H1 (cell line): ENCODE measurements at places on chromosomes 16 and 17. TPM values are rescaled to one million over a fixed set of nuclear protein-coding genes. Genes with fewer than 3 reads are reported as not detected.

Gene CSH2
- not detected in 2 replicates for polyA plus RNA-seq

Gene CD79B
- 3.9 and 4.4 TPM in 2 replicates for polyA plus RNA-seq

Gene CACNG1
- polyA plus RNA-seq: 0.13 TPM in 1 of 2 replicates, not detected in the other

Gene BICDL2
- polyA plus RNA-seq: 7.3 and 14.2 TPM in 2 replicates

DNA sequence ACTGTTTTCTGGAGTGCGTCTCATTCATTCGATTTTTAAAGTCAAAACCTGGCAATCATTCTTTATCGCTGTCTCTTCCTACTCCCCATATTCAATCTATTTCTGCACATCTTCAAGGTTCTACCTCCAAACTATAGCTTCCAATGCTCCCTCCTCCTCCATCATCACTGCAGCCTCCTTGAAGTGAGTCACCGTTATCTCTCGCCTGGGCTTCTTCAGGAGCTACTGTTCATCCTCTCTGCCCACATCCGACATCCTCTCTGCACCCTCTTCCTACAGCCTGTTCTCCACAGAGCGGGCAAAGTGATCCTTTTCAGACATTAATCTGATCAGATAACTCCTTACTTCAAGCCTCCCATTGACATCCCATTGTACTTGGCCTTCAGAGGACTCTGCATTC is 144.2 kb upstream of the DNAH9 start:
- DNase-seq: no peak
- H3K4me3 ChIP-seq: no peak overlapping the region
- H3K27me3 ChIP-seq: no peaks in the 10 kb centered on the region
- H3K27ac ChIP-seq: no peak overlapping the region
- H3K36me3 ChIP-seq: no peaks in the 10 kb centered on the region
- no peaks in the 10 kb centered on the region for H3K4me1 ChIP-seq

GRCh38 chr17:13593757-13594156 is 8.0 kb downstream of the HS3ST3A1 start:
- no peak overlapping the region for H3K27ac ChIP-seq
- no peak for DNase-seq
- H3K4me1 ChIP-seq: no peaks in the 10 kb centered on the region
- H3K4me3 ChIP-seq: no peak overlapping the region

DNA sequence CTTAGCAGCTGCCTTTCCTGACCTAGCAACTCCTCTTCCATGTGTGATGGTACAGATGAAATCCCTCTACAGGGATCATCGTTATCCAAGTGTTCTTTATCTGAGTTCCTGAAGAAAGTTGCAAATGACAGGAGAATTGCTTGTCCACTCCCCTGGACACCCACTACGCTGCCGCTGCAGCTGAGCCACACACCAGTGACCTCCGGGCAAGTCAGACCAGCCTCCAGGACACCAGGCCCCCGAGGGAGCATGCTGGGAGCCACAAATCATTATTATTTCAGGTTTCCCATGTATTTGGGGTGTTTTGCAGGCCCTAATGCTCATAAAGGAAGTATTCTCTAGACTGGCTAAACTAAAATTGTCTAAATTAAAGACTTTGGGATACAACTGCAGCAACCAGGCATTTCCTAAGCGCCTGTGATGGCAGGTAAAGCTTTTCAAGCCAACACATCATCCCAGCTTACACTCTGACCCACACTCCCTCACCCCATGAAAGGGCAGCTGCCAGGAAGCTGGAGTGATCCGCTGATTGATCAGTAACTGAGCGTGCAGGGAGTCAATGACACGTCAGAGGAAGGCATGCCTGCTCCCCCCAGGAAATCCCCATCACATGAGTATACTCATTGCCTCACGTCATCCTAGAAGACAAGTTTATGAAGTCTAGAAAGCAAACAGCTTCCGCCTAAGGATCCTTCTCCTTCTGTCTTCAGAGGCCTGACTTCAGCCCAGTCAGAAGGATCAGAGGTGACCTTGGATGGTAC is 14.4 kb downstream of the FA2H start:
- DNase-seq: no peak
- no peaks in the 10 kb centered on the region for H3K4me1 ChIP-seq
- H3K27ac ChIP-seq: no peak overlapping the region
- H3K4me3 ChIP-seq: no peak overlapping the region

DNA sequence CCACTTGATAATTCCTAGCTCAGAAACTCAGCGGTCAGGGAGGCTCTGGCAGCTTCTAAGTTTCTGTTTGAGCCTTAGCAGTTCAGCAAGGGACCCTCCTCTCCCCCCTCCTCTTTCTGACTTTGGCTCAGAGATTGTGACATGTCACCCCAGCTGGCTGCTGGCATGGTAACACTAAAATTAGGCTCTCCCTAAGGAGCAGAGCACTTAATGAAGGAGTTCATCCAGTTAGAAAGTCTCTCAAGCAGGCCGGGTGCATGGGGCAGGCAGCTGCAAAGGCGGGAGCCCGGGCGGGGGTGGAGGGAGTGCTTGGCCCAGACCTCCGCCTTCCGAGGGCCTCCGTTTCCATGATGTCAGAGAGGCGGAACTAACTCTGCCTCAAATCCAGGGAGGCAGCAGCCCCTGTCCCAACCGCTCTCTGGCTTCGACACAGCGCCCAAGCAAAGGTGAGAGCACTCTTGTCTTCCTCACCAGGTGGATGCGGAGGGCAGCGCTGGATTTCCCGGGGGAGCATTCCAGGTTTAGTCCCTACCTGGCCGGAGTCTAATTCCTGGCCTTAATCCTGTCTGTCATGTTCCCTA is 128.0 kb upstream of the PLCG2 start:
- no peak for DNase-seq
- no peak overlapping the region for H3K4me3 ChIP-seq
- no peaks in the 10 kb centered on the region for H3K36me3 ChIP-seq

DNA sequence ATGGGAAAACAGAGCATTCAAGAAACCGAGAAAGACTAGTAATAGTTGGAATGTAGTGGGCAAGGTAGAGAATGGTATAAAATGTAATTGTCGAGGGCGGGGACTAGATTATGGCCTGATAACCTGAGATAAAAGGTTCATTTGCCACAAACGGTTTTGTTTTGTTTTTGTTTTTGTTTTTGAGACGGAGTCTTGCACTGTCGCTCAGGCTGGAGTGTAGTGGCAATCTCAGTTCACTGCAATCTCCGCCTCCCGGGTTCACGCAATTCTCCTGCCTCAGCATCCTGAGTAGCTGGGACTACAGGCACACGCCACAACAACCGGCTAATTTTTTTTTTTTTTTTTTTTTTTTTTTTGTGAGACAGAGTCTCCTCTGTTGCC is 1.4 kb downstream of the NEK8 start:
- no peaks in the 10 kb centered on the region for H3K27me3 ChIP-seq
- no peaks in the 10 kb centered on the region for H3K4me1 ChIP-seq
- H3K36me3 ChIP-seq: peaks cover 1% of the 10 kb centered on the region; the same call in 1 of the 2 replicates
- no peak overlapping the region for H3K4me3 ChIP-seq

DNA sequence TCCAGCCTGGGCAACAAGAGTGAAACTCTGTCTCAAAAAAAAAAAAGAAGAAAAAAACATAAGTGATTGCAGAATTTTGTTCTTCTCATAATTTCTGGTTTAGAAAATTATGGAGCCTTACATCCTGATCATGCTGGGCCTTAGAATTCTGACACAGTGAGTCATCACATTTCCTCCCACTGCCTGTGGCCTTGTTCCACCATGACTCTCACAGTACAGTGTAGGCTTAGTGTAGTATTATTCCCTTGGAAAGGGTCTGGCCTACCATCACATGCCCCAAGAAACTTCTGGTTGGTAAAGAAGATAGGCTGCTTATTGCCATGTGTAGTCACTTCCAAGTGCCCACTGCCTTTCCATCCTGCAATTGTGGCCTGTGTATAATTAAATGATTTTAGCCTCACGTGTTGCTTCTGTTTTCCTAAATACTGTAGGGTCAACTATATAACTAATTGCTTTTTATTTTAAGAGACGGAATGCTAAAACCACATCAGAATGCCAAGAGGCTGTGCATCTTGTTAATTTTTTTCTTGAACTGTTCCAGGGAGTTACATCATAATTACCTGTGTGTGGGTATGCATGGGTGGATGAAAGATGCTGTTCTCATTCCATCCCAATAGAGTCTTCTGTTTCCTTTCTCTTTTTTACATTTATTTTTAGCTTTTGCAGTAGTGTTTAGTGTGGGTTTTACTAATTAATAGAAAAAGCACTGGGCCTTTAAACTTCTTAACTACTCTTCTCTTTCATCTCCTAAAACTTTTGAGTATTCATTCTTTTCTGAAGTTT is 25.9 kb downstream of the OGFOD1 start:
- no peaks in the 10 kb centered on the region for H3K27me3 ChIP-seq
- peaks cover 10% of the 10 kb centered on the region; the same call in 1 of the 2 replicates for H3K36me3 ChIP-seq
- DNase-seq: no peak
- no peak overlapping the region; the same call in 1 of the 2 replicates for H3K27ac ChIP-seq

DNA sequence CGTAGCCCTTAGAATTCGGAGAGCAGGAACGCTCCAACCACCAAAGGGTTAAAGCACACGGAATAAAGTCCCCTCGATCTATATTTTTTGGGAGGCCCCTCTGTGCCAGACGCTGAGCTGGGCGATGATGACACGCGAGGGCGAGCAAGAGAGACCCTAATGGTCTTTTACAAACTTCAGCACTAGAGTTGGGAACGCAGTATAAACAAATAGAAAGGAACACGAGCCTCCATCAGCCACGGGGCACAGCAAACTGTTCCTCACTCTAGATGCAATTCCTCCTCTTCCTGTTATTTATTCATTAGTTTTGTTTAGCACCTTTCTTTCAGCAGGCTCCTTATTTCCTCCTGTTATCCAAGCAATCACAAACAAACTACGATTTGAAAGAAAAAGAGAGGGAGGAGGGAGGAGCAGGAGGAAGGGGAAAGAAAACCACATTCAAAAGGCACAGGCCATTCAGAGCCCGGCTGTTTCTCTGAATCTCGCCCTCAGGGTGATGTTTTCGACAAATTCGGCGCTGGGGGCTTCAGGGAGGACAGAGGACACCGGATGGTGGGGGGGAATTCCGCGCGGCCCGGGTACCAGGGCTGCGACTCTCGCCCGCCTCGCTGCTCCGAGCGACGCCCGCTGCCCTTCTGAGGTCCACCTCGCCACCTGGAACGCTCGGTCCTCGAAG is 1.6 kb downstream of the TOX3 start:
- DNase-seq: no peak
- H3K4me3 ChIP-seq: peak overlapping the region; percentile 83
- peaks cover 6% of the 10 kb centered on the region for H3K4me1 ChIP-seq
- H3K27ac ChIP-seq: no peak overlapping the region
- peaks cover 13% of the 10 kb centered on the region; the same call in 1 of the 2 replicates for H3K27me3 ChIP-seq

- H3K4me1 ChIP-seq: peaks cover 17% of the 10 kb centered on the region
- no peak for DNase-seq
- no peak overlapping the region for H3K27ac ChIP-seq
- H3K27me3 ChIP-seq: no peaks in the 10 kb centered on the region
These were observed 4.0 kb downstream of the SIAH1 start for GRCh38 chr16:48381201-48381600.
